ENCODE measurements at places on chromosomes 16 and 17. TPM values are rescaled to one million over a fixed set of nuclear protein-coding genes. Genes with fewer than 3 reads are reported as not detected.
A peak's percentile ranks its signal among the peaks of the same experiment; 100 is the strongest.

DNA sequence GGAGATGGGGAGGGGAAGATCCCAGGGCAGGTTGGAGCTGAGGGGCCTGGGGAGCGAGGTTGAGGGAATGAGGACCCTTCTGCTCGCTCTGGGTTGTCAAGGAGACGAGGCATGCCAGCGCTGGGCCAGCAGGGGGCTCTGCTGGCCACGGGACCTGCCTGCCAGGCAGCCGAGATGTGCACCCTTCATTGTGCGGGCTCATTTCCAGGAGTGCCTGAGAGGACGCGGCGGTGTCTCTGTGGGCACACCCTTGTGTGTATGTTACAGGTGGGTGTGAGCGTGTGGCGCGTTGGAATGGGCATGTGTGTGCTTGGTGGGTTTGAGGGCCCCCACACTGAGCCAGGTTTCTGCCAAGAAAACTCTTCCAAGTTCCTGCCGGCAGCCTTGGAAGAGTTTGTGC lies 15.9 kb downstream of the ARHGAP23 start:
- peak; percentile 47 for DNase-seq

DNA sequence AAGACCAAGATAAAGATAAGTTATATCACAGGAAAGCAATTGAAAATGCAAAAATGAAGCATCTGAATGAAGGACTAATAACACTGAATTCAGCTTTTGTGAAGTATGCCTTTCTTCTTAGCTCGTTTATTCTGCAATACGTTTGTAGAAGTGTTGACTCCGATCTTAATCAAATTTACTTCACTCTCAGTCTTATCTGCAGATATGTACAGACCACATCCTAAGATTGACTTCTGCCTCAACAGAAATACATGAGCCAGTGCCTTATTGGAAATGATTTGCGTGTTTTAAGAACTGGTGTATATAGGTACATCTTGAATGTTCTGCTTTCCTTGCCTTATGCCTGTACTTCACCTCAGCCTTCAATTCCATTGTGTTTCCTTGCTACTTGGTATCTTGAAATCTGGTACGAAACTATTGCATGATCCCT lies 1.3 kb downstream of the ATF7IP2 start:
- DNase-seq: no peak

DNA sequence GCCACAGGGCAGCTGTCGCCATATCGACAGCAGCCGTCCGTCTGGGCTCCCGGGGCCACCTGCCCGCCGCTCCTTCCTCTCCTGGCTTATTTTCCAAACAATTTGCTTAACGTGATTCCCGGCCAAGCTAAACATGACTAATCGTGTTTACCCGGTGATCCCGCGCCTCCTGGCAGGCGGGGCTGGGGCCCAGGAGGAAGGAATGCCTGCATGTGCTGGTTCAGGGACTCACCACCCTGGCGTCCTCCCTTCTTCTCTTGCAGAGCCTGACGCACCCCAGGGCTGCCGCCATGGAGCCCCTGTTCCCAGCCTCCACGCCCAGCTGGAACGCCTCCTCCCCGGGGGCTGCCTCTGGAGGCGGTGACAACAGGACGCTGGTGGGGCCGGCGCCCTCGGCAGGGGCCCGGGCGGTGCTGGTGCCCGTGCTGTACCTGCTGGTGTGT lies 6.1 kb downstream of the SSTR5 start:
- peak; percentile 15 for DNase-seq

DNA sequence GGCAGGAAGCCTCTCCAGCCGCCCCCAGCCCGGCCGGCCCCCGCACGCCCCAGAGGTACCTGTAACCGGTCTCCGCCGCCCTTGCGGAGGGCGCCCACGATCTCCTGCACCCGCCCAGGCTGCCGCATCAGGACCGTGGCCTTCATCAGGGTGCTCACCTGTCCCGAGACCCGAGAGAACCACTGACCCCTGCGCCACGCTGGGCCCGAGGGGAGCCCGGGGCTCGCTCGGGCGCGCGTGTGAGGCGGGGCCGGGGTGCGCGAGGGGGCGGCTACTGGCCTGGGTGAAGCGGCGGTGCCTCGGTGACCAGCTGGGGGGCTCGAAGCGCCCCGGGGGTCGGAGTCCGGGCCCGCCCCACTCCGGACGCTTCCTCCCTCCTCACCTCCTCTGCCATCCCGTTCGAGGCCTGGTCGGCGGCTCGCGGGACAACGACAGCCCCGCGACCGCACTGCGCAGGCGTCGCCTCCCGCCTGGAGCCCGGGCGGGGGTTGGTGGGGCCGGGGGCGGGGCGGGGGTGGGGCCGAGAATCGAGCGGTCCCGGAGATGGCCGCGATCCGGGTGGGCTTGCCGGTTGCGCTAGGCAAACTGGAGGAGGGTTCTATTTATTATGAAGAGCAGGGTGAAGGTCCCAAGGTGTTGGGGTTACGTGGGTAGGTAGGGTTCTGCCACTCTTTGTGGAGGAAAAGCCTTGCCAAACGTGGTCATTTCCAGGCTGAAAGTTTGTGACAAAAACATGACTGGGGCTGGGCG lies at the start of gene NT5C3B:
NT5C3B (minus strand) TSS at position 433 of the 750 bp plus-strand sequence; CDS start at position 394, 39 bp downstream.
- DNase-seq: peak; percentile 48

DNA sequence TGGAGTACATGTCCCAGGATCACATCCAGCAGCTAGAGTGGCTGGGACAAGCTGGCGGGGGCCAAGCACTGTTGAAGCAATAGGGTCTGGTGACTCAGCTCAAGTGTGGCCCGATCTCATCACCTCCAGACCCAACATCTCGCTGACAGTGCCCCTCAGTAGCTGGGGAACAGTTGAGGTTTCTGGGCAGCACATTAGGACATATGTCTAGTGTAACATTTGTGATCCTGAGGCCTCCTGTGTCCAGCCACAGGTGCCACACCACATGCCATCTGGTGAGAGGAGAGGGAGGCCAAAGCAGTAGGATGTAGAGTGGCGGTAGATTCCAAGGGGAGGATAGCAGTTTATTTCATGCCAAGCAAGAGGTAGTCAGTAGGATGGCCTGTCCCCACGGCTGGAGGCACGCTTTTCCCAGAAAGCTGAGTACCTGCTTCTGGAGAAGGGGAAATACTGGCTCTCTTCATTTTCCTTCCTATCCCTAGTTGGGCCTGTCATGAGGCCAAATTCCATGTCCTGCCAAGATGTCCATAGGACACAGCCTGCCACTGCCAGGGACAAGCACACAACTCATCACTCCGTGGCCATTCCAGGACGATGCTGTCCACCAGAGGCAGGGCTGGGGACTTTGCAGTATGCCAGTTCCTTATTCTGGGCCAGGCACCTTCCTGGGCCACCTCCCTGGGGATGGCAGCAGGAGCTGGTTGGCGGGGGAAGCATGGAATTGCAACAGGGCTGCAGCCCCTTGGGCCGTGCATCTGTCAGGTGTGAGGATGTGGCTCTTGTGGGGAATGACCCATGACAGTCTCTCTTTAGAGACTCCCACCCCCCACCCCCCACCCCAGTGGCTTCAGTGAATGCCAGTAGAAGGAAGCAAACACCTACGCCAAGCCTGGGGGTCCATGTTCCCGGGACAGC lies 24.0 kb downstream of the GGA3 start:
- no peak for DNase-seq

GRCh38 chr17:73738751-73739575 lies 94.7 kb upstream of the SDK2 start:
- no peak for DNase-seq

DNA sequence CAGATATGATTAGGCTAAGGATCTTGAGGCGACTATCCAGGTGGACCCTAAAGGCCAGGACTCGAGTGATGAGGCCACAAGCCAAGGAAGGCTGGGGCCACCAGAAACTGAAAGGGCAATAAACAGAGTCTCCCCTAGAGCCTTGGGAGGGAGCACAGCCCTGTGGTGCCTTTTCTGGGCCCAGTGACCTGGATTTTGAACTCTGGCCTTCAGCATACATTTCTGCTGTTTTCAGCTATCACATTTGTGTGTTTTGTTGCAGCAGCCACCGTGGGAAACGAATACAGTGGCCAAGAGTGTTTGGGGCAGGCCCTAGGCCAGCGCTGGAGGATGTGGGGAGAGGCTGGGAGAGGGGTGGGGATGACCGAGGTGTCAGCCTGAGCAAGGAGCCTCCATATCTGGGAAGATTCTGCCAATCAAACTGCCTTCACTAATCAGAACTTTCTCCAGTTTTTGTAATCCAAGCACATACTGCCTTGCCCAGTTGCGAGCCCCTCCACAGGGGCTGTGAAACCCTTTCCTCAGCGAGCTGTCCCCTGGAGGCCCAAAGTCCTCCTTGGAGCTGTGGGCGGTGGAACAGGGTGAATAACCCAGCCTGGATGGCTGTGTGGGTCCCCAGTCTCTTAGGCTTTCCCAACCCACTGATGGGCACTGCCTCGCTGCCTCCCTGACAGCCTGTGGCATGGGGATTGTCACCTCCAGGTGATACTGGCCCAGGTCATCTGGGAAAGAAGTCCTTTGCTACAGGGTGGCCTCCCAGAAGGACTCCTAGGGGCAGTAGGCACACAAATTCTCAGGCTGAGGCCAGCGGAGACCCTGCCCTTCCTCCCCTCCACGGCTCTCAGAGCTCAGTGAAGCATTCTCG lies 16.8 kb downstream of the B9D1 start:
- DNase-seq: no peak

DNA sequence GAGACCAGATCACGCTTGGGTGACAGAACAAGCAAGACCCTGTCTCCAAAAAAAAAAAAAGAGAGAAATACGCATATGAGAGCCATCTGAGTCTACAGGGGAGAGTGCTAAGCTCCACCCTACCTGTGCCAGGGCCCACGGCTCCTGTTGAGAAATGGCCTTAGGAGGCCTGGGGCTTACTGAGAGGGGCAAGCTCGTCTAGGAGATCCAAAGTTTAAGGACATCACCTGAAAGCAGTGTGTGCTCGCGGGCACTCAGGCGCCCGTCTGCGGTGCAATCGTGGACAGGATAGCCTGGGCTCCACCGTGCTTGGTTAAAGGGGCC lies 14.5 kb upstream of the BAIAP2 start:
- no peak for DNase-seq

GRCh38 chr17:57756951-57757350 lies 11.9 kb upstream of the CCDC182 start:
- DNase-seq: no peak

DNA sequence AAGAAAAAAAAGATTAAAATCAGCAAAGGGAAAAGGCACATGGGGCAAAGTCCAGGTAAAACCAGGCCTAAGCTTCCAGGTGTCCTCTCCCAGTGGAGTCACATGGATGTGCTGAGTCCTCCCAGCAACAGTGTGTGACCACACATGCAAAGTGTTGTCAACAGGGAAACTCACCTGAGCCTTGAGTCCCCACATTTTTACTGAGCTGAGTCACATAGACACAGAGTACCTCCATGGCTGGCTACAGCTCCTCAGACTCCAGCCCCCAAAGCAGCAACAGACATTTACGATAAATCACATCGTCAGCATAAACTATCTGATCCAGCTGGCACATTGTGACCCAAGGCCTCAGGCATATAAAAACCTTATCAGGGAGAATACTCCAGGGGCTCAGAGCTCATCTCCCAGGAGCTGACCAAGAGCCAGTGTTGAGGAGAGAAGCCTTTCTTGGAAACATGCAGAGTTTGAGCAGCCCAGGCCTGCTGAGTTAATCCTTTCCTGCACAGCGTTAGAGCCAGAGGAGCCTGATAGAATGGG lies 20.5 kb downstream of the ERCC4 start:
- no peak for DNase-seq

DNA sequence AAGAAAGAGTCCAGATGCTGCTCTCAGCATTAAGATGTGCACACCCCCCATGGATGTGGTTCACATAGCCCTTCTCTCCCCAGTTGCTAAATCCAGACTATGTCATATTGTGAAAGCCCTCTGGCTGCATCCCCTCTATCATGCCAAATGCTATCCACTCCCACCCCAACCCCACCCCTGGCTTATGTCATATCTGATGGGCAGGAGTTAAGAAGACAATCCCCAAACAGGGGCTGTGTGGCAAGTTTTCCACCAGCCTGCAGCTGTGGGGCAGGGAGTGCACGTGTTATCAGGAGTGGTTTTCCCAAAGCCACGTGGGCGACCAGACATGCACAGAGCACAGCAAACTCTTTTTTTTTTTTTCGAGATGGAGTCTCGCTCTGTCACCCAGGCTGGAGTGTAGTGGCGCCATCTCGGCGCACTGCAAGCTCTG lies 10.0 kb downstream of the FAM117A start:
- no peak for DNase-seq

GRCh38 chr16:87723226-87723623 lies 42.6 kb downstream of the KLHDC4 start:
- DNase-seq: peak; percentile 92

GRCh38 chr17:41976142-41976768 lies 9.7 kb downstream of the CNP start:
- no peak for DNase-seq

- no peak for DNase-seq
These were observed 5.9 kb downstream of the SLC16A5 start for GRCh38 chr17:75093548-75094158.

DNA sequence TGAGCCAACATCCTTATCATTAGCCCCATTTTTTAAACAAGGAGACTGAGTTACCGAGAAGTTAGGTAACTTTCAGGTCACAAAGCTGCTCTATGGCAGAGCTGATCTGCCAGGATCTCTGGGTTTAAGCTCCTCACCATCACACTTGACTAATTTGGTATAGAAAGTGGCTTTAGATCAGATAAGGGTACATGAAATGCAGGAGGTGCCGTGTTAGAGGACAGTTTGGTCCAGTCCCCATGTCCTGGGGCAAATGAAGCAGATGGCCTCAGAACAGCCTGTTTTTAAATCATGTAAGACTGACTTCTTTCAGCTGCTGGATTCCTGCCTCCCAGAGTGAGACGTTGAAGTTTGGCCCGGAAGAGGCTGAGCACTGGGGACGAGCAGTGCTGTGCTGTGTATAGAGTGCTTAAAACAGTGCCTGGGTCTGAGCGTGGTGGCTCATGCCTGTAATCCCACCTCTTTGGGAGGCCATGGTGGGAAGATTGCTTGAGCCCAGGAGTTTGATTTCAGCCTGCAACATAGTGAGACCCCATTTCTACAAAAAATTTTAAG lies 187.0 kb upstream of the CACNG3 start:
- no peak for DNase-seq

DNA sequence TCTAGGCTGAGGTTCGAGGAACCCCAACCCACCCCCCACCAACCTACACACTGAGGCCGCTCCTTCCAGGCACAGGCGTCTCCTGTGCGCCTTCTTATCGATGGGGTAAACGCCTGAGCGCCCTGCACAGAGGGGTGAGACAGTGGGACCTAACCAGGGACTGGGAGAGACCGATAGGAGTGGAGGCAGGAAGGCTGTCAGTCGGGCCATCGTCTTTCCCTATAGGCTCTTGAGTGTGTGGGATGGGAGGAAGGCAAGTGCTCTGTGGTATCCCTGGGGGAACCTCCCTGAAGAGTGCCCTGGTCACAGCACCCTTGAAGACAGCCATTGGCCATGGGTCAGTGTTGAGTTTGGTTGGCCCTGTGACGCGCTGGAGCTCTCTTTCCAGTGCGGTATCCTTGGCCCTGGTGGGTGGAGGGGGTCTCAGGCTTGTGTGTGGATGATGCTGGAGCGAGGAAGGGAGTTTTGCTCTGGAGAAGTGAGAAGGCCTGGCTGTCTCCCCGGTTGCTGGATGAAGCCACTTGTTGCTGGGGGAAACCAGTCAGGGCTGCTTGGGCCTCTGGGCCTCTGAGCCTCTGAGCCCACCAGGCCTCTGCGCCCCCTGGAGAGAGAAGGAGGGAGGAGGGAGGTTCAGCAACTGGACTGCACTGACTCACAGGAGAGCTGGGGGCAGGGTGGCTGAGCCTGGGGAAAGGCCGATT lies 1.7 kb downstream of the GPRC5C start:
- DNase-seq: peak; percentile 69

Gene SUMO2
- 128 TPM for total RNA-seq

Gene GLP2R
- not detected for total RNA-seq

Gene HSD17B1
- 0.68 TPM for total RNA-seq

Gene HID1
- 0.10 TPM for total RNA-seq

Gene SOX8
- total RNA-seq: not detected

Gene MIEN1
- 49.1 TPM for total RNA-seq

Gene MMP2
- total RNA-seq: 839 TPM

Gene CACNA1H
- total RNA-seq: not detected
